H7 (cell line): ENCODE measurements at places on chromosomes 16 and 17. TPM values are rescaled to one million over a fixed set of nuclear protein-coding genes. Genes with fewer than 3 reads are reported as not detected.

DNA sequence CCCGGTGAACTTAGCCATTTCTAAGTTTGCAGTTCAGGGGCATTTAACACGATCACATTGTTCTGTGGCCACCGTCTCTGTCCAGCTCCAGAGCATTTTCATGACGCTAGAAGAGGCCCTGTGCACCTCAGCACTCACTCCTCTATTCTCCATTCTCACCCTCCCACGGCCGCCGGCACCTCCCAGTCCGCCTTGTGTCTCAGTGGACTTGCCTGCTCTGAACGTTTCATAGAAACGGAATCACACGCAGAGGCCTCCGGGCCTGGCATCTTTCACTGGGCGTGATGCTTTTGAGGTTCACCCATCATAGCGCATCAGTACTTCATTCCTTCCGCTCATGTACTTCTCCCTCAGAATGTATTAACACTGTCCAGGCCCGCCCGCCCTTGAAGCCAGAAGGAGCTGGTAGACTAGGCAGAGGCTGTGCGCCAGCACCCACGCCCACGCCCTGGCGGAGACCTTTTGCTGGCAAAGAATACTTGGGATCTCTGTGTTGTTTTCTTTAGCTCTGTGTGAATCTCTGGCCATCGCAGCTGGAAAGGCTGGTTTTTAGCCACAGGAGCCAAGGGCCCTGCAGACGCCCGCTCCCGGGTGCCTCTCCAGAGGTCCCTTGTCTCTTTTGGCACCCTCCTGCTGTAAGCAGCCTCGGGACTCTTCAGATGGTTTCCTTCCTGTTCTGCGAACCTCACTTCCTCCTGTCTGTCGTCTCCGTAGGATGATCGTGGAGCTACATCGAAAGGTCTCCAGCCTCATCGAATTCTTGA is 23.4 kb upstream of the JPT2 start:
- no peak for DNase-seq

Gene SDR42E2
- total RNA-seq: 0.04 TPM in 1 of 2 replicates, not detected in the other

Gene RASL10B
- total RNA-seq: 13.8 and 16.9 TPM in 2 replicates

Gene P4HB
- total RNA-seq: 421 and 528 TPM in 2 replicates

Gene SMARCD2
- 141 and 144 TPM in 2 replicates for total RNA-seq

DNA sequence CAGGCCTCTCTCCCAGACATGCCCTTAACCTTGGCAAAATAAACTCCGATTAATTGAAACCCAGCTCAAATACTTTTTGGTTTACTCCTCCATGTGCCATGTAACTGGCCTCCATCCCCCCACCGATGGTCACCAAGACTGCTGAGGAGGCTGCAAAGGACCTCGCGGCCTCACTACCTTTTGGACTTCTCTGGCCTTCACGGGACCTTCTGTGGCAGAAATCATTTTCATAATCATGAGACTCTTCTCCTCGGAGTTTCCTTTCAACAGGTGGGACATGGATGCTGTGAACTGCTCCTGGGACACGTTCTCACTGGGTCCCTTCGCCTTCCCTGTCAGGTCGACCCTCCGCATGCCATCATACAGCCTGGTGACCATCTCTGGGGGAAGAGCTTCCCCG is 9.0 kb downstream of the MEAK7 start:
- DNase-seq: no peak

DNA sequence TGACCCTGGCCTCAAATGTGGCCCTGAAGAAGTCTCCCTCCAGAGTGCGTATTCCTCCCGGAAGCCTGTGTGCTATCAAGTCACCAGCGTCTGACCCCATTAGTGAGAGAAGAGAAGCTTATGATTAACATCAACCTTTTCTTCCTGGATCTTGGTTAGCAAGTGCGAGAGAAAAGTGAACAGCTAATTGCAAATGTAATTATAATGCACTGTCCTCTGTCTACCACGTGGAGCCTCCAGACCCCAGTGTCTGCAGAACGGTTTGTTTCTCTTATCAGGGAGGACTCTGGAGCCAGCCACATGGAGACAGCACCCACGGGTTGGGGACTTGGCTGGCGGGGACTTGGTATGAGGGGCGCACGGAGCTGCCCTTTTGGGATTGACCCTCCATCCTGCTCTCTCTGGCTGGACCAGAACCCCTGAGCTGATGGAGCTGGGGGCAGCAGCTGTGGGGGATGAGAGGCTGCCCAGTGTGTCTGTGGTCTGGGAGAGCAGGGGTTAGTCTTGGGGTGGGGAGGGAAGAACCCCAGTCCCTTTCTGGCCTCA is 5.7 kb upstream of the TAC4 start:
- DNase-seq: no peak

Gene GAS2L2
- 0.10 TPM in 1 of 2 replicates, not detected in the other for total RNA-seq

DNA sequence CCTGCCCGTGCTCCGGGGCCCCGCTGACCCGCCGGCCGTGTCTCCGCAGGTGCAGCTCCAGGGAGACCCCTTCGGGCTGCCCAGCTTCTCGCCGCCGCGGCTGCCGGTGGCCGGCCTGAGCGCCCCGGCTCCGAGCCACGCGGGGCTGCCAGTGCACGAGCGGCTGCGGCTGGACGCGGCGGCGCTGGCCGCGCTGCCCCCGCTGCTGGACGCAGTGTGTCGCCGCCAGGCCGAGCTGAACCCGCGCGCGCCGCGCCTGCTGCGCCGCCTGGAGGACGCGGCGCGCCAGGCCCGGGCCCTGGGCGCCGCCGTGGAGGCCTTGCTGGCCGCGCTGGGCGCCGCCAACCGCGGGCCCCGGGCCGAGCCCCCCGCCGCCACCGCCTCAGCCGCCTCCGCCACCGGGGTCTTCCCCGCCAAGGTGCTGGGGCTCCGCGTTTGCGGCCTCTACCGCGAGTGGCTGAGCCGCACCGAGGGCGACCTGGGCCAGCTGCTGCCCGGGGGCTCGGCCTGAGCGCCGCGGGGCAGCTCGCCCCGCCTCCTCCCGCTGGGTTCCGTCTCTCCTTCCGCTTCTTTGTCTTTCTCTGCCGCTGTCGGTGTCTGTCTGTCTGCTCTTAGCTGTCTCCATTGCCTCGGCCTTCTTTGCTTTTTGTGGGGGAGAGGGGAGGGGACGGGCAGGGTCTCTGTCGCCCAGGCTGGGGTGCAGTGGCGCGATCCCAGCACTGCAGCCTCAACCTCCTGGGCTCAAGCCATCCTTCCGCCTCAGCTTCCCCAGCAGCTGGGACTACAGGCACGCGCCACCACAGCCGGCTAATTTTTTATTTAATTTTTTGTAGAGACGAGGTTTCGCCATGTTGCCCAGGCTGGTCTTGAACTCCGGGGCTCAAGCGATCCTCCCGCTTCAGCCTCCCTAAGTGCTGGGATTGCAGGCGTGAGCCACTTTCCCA is 5.9 kb downstream of the CTF1 start:
- DNase-seq: peak; percentile 96

- peak; percentile 50 for DNase-seq
Measured at GRCh38 chr17:19470530-19471261, 59.7 kb downstream of the RNF112 start.

- no peak for DNase-seq
Measured at GRCh38 chr16:67071476-67072048, 38.2 kb upstream of the PHAF1 start.

DNA sequence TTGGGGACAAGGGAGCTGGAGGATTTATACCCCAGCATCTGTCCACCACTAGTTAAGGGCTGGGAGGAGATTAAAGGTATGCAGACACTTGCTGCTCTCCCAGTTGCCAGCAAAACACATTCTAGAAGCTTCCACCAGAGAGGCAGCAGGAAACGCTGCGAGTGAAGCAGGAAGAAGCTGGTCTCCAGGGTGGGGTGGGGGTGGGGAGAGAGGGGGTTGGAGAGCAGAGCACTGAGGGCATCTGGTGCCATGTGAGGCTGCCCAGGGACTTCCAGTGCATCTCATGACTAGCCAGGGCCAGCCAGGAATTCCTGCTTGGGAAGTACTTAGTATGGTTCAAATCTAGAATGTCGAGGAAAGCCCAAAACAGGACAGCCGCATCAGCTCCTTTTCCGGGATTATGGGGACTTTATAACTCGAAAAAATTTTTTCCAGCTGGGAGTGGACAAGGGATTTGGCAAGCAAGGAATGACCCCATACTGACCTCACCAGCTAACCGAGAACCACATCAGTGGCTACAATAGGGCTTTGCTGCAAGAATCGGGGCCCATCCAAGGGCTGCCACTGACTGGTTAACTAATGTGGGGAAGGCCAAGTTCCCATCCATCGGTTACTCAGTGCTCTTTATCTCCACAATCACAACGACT is 26.2 kb upstream of the AXIN2 start:
- DNase-seq: peak; percentile 29

Gene LRRC75A
- total RNA-seq: 3.3 and 5.9 TPM in 2 replicates

DNA sequence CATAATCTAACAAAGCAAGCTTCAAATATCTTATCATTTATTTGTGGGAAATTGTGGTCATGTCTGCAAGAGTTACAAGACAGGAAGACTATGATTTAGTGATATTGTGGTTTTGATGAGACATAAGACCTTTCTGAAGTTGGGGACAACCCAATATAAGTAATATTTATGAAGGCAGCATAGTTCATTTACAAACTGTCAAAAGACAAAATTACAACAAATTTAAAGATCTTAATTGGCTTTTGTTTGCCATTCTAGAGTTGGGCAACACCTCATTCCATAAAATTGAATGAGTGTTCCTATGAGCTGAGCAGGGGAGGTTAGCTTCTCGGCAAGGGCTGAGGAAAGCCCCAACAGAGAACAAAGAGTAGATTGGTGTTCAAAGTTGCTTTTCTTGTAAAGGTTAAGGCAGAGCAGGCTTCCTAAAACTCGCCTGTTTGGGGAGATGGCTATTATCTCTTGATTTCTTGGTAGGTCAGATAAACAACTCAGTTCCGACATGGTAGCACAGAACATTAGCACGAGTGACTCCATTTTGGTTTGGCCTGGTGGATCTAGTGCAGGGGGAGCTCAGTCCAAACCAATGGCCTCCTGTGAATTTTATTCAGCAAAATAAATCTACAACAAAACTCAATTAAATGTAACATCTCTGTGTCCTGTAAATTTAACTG is 10.9 kb upstream of the MMD start:
- DNase-seq: no peak

DNA sequence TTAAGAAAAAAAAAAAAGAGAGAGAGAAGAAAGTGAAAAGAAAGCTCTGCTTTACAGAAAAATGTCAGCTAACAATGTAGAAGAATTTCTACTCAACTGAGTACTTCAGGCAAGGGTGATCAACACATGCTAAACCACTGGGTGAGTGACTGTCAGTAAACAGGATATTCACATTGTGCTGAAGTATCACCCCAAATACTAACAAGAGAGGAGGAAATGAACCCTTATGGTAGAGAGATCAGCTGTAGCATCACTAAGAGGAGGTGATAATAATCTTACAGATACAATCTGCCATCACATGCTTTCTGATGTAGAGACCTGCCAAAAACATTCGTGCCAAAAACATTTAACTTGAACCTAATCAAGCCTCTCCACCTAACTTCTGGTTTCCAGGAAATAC is 30.7 kb upstream of the ICAM2 start:
- DNase-seq: no peak

DNA sequence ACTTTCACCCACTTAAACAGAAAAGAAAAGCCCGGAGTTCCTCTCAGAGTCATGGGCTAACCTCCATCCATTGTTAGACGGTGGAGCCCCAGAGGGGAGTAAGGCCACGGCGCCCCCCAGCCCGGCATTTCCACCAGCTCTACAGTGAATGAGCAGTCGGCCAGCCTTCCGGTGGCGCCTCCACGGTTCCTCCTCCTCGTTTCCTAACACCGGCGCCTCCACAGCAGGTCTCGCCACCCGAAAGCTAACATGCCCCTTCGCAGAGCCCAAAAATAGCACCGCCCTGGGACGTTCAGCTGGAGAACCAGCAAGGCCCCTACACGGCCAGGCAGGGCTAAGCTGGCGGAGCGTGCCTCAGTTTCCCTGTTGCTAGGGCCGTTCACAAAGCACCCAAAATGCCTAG is 858 bp downstream of the MMD start:
- DNase-seq: peak; percentile 59

Gene GRB2
- 98.7 and 100 TPM in 2 replicates for total RNA-seq

Gene CCR7
- 1.1 TPM in 1 of 2 replicates, not detected in the other for total RNA-seq
